ENCODE measurements at places on chromosomes 1 and 21.

- DNase-seq, result no peak
Measured at GRCh38 chr1:101100674-101101073, 75.1 kb upstream of the DPH5 start.

- DNase-seq, result no peak
Measured at GRCh38 chr1:119220991-119221390, 80.5 kb upstream of the WARS2 start.

GRCh38 chr1:106814418-106814817 lies 242.1 kb upstream of the PRMT6 start:
- no peak for DNase-seq

- no peak for DNase-seq
Measured at GRCh38 chr1:163410073-163410999, 88.6 kb downstream of the NUF2 start.

GRCh38 chr1:77387553-77387952 lies 105.7 kb downstream of the AK5 start:
- DNase-seq, result no peak

DNA sequence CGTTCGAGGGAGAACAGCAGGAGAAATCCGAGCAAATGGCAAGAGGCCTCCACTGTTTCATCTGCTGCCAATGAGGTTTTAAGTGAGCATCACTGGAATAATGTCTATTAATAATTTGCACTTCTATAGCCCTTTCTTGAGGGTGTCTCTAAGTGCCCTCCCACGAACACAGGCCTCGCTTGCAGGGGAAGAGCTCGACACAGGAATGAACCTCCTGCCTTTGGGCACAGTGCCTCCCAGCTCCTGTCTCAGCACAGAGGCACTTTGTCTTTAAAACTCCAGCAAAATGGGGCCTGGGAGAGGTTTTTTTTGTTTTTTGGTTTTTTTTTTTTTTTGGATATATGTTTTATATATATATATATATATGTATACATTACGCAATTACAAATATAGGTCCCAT lies 56.6 kb downstream of the OLIG1 start:
- DNase-seq, result no peak

DNA sequence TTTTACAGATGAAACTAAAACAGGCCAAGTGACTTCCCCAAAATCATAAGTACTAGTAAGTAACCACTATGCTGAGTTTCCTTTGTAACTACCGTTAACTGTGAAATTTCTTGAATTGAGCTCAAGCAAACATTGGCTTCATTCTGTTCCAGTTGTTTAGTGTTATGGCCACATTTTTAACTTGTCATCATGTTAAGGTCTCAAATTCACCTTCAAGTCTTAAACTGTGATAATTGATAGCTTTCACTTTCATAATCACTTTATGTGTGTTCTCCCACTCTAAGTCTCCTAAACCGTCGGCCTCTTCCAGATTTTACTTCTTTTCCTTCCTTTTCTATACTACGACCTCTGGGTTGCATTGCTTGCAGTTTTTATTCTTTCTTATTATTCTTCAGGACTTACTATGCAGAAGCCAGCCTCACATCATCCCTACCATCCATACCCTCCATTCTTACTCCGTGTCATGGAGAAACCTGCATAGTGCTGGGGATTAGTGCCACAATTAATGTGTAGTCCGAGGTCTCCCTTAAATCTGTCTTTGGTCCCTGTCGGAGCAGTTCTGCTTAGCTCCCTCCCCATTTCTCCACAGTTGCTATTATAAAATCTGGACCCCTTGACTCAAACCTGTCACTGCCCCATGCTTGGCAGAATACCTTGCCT lies 5.8 kb downstream of the KIF1B start:
- no peak for DNase-seq

DNA sequence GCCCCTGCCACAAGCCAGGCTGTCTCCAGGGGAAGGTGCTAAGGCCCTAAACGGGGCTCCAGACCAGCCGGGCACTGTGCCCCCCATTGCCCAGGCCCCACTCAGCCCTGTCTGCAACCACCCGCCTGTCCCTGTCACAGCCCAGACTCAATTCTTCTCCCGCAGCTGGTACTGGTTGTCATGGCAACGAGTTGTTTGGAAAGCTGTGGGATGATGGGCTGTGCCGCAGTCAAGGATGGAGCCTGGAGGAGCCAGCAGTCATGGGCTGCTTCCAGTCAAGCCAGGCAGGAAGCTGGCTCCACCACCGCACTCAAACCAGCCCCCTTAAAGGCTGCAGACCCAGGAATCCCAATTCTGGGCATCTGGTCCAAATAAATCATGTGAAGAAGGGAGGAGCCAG lies 4.2 kb downstream of the SPOCD1 start:
- no peak for DNase-seq

DNA sequence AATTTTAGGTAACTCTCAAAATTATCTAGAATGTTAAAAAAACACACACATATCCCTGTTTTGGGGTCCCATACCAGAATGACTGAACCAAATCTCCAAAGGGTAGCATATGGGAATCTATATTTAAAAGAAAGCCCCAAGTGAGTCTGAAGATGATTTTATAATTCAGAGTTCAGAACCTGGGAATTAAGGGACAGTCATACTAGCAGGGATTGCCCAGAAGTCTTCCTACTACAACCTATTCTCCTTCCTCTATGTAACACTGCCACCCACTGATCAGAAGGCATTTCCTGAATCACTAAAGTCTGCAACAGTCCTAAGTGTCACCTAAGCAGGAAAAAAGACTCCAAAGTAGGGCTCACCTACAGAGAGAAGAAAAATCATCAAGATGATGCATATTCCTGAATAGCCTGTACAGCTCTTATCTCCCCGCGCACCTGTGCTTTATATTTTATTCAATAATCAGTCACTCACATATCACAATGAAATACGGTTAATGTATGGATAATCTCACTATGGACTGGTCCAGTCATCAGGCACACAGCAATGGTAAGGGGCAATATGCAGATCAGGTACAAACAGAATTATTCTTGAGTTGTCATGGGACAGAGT lies 4.9 kb downstream of the RGS1 start:
- DNase-seq, result no peak

- DNase-seq, result no peak
Measured at GRCh38 chr1:15667362-15667761, 16.8 kb upstream of the PLEKHM2 start.

GRCh38 chr21:26140164-26140579 lies 30.4 kb downstream of the APP start:
- peak; percentile 82 for DNase-seq

- no peak for DNase-seq
Measured at GRCh38 chr1:55588309-55588708, 373.1 kb upstream of the USP24 start.

DNA sequence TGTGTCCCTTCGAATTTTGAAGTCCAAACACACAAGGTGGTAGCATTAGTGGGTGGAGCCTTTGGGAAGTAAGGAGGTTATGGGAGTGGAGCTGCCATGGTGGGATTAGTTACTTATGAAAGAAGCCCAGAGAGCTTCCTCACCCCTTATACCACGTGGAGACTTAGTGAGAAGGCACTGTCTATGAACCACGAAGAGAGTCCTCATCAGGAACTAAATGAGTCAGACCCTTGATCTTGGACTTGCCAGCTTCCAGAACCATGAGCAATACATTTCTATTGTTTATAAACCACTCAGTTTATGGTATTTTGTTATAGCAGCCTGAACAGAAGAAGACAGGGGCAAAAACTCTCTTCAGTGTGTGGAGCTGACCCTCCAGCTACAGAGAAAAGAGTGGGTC lies 259.3 kb upstream of the AJAP1 start:
- DNase-seq, result no peak

GRCh38 chr1:29767769-29768425 lies 531.6 kb downstream of the PTPRU start:
- no peak for DNase-seq

DNA sequence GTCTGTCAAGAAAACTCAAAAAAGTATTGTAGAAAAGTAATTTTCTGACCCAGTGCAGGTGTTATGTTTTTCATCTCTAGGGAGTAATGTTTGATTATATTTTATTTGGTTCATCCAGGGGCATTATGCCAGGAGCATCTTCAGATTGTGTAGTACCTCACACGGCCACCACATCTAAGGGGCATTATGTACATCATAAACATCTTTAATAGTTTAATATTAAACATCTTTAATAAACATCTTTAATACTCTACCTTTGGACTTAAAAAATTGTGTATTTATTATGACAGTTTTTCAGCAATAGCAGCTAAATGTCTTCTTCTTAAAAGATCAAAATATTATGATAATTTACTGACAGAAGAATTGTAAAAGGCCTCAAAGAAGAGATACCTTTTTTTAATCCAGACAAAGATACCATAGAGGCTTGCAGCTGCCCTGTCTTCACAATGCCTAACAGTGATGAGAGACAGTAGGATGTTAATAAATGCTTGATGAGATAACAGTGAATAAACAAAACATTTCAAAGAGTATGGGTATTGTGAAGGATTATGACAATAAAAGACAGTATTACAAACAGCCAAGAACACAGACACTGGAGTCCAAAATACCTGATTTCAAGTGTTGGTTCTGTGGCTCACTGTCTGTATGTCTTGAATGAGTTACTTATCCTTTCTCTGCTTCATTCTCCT lies 240.9 kb upstream of the ADGRL2 start:
- DNase-seq, result no peak

DNA sequence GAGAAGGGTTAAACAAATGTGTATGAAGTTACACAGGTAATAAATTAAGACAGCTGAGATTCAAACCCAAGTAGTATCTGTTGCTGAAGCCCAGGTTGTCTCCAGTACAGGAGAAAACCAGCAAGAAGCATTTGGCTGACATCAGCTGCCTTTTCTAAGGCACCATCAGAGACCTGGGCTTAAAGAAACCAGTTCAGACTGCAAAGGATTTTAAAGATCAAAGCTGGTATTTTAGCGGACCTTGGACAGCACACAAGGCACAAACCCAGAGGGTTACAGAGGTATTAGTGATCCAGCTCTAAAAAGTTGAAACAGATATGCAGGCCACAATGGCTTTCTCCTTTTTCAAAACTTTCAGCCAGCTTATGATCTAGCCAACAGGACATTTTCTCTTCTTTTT lies 23.4 kb downstream of the BEND5 start:
- no peak for DNase-seq

GRCh38 chr1:19339214-19339861 lies 27.2 kb downstream of the SLC66A1 start:
- no peak for DNase-seq

DNA sequence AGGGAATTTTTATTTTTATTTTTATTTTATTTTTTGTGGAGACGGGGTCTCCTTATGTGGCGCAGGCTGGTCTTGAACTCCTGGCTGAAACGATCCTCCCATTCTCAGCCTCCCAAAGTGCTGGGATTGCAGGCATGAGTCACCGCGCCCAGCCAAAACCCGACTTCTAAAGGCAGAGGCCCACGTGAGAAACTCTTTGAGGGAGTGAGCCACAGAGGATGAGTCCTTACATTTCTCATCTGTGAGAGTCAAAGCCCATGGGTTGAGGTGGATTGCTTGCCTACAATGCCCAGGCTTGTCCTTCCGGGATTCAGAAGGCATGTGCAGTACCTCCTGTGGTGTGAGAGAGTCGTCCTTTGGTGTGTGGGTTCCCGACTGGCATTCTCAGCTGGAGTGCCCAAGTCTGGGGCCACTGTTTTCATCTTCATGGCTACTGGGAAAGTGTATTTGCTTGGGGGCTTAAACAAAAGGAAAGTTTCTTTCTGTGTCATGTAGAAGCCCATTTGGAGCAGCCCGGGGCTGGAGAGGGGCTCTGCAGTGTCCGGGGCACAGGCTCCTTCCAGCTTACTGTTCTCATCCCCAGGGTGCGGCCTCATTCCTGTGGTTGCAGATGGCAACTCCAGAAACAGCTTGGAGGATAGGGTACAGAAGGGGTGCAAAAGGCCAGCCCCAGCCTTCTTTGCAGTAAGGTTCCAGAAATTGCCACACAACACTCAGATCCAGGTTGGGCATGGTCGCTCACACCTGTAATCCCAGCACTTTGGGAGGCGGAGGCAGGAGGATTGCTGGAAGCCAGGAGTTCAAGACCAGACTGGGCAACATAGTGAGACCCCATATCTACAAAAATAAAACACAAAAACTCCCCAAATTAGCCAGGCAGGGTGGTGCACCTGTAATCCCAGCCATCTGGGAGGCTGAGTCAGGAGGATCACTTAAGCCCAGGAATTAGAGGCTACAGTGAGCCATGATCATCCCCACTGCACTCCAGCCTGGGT lies 29.4 kb upstream of the CSF3R start:
- DNase-seq, result no peak

GRCh38 chr1:46611691-46612221 lies 4.9 kb downstream of the MOB3C start:
- no peak for DNase-seq
